ENCODE measurements at places on chromosomes 6 and 20. TPM values are rescaled to one million over a fixed set of nuclear protein-coding genes. Genes with fewer than 3 reads are reported as not detected.

The NNAT gene
- not detected for total RNA-seq

The CYP21A2 gene
- not detected for total RNA-seq

The SDCBP2 gene
- total RNA-seq = 9.1 TPM

GRCh38 chr6:160041608-160042007, 72.7 kb downstream of the IGF2R start:
- DNase-seq = no peak
- no peaks in the 10 kb centered on the region for H3K4me1 ChIP-seq
- no peaks in the 10 kb centered on the region for H3K27me3 ChIP-seq
- H3K27ac ChIP-seq = no peak overlapping the region
- H3K36me3 ChIP-seq = no peaks in the 10 kb centered on the region

GRCh38 chr6:34378470-34378869, 14.0 kb downstream of the NUDT3 start:
- no peak for DNase-seq
- no peaks in the 10 kb centered on the region for H3K27me3 ChIP-seq
- H3K4me1 ChIP-seq = no peaks in the 10 kb centered on the region
- H3K27ac ChIP-seq = no peak overlapping the region
- H3K4me3 ChIP-seq = no peak overlapping the region

DNA sequence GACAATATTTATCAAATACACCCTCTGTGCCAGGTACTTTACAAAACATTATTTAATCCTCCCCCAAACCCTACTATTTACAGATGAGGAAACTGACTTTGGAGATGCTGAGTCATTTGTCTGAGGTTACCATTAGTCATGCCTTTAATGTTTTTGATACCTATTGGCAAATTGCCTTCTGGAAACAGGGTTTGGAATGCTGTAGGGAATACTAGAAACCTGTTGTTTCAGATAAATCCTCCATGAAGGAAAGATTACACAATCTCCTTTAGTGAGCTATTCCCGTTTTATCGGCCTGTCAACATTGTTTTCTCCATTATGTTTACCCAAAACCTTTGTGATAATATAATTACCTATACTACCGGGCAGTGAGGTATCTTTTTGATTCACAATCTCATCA, 93.6 kb upstream of the ADGRF1 start:
- H3K27ac ChIP-seq = no peak overlapping the region
- H3K27me3 ChIP-seq = no peaks in the 10 kb centered on the region
- H3K36me3 ChIP-seq = no peaks in the 10 kb centered on the region
- no peak for DNase-seq
- H3K4me3 ChIP-seq = no peak overlapping the region

DNA sequence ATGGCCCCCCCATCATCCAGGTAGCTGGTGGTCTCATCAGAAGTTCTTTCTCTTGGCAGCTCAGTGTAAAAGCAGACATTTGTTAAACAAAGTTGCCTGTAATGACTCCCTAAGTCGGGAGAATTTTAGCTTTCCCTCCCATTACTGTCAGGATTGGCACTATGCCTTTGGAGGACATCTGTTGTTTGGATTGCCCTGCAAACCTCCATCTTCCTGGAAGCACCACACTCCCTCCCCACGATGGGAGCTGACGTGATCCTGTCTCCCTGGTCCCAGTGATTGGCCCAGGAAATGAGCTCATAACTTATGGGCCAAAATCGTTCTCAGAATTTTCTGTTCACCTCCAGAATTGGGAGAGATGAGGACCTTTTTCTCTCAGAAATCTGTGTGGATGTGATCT, 42.6 kb upstream of the CNR1 start:
- H3K4me3 ChIP-seq = no peak overlapping the region
- no peak overlapping the region for H3K27ac ChIP-seq
- DNase-seq = no peak
- H3K4me1 ChIP-seq = no peaks in the 10 kb centered on the region

DNA sequence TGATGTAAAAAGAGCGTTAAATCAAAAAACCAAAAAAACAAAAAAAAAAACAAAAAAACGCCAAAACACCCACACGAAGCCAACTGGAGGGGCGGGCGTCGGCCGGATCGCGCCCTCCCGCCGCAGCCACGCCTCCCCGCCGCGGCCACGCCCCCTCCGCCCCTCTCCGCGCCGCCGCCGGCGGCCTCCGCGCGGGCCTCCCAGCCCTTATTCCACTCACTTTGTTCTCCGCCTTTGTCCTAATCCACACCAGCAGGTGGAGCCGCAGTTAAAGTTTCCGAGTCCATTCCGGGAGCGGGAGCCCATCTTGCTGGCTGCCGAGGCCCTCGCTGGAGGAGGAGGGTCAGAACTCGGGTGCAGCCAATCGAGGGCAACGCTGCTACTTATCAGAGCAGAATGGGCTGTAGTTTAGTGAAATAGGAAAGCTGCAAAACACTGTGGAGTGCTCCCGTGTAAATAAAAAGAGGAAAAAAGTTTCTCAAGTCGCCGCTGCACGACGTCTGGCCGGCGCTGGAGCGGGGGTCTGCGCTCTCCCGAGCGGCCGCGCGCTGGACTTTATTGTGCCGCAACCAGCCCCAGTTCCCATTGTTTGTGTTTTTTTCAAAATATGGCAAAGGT, at the start of gene ASF1A:
ASF1A (plus strand) TSS at position 346 of the 618 bp plus-strand sequence; CDS start at position 608, 262 bp downstream.
- no peaks in the 10 kb centered on the region for H3K27me3 ChIP-seq
- DNase-seq = peak; percentile 97
- H3K27ac ChIP-seq = peak within 1 kb of the TSS; percentile 96
